ENCODE measurements at places on chromosomes 3 and 15.
A peak's percentile ranks its signal among the peaks of the same experiment; 100 is the strongest.

GRCh38 chr3:23726811-23727548 lies 78.8 kb upstream of the UBE2E1 start:
- DNase-seq, result no peak

- DNase-seq, result no peak
Measured at GRCh38 chr3:38268522-38268921, 2.9 kb downstream of the SLC22A13 start.

- DNase-seq, result no peak
Measured at GRCh38 chr3:39181408-39182335, 10.7 kb downstream of the XIRP1 start.

DNA sequence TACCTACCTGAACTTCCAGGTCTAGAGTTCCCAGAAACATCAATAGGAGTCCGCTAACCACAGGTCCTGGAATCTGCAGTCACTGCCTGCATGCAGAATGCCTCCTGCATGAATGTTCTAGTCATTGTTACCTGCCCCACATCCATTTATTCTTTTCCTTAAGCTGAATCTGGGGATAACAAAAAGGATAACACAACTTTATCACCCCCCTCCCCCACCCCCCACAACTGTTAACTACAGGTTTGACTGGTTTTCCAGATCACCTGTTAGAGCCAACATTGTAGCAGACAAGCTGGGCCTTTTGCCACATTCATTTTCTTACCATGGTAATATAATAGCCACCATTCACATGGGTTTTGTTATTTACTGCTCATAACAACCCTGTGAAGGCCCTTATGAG lies 4.6 kb upstream of the CTSH start:
- DNase-seq, result no peak

DNA sequence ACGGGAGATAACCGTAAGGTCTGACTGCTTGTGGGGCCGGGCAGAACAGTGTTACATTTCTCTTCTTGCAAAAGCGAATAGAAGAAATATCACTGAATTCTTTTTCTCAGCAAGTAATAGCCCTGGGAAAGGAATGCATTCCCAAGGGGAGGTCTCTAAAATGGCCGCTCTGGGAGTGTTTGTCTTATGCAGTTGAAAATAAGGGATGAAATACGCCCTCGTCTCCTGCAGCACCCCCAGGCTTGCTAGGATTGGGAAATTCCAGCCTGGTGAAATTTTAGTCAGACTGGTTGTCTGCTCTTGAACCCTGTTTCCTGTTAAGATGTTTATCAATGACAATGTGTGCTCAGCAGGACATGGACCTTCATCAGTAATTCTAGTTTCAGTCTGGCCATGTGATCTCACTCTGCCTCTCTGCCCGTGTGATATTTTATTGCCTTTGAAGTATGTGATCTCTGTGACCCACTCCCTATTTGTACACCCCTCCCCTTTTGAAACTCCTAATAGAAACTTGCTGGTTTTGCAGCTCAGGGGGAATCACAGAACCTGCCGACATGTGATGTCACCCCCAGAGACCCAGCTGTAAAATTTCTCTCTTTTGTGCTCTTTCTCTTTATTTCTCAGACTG lies 715.6 kb downstream of the ROBO1 start:
- DNase-seq, result no peak

- DNase-seq, result no peak
Measured at GRCh38 chr3:53342353-53342752, 5.0 kb downstream of the DCP1A start.

DNA sequence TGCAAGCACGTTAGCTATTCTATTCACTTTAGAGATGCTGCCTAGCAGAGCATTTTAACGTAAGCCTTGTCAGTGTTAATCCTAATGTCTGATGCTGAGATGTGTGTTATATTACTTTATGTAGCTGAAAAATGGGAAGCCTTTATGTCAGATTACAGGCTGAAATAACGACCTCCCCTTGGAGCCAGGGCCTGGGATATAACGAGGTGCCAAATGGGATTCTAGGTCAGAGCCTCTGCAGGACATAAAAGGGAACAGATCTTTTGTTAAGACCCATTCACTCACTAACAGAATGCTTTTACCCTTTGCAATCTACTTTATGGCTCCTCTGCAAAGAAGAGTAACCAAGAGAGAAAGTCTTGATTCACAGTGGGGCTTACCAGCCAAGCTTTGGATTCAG lies 815.5 kb upstream of the CFAP20DC start:
- no peak for DNase-seq

GRCh38 chr3:173275740-173276139 lies 121.8 kb upstream of the NLGN1 start:
- DNase-seq, result no peak

DNA sequence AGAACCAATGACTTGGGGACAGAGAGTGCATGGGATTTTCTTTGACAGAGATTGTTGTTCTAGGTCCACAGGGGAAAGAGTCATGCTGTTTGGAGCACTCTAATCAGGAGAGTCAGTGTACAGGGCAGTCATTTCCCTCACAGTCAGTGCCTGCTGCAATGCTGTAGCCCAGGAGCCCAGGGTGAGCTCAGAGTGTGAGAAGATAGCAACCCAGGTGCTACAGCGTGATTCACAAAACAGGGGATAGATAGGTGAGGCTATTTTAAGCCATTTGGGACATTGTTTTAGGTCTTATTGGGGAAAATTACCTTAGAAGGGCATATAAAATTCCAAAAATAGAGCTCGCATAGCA lies 37.3 kb downstream of the LNP1 start:
- DNase-seq, result no peak

- peak; percentile 81 for DNase-seq
Measured at GRCh38 chr3:128497305-128498126, 4.5 kb upstream of the GATA2 start.

GRCh38 chr15:73328981-73329380 lies 39.8 kb downstream of the HCN4 start:
- no peak for DNase-seq

GRCh38 chr15:43218908-43219706 lies 1.7 kb downstream of the EPB42 start:
- DNase-seq, result peak; percentile 3

DNA sequence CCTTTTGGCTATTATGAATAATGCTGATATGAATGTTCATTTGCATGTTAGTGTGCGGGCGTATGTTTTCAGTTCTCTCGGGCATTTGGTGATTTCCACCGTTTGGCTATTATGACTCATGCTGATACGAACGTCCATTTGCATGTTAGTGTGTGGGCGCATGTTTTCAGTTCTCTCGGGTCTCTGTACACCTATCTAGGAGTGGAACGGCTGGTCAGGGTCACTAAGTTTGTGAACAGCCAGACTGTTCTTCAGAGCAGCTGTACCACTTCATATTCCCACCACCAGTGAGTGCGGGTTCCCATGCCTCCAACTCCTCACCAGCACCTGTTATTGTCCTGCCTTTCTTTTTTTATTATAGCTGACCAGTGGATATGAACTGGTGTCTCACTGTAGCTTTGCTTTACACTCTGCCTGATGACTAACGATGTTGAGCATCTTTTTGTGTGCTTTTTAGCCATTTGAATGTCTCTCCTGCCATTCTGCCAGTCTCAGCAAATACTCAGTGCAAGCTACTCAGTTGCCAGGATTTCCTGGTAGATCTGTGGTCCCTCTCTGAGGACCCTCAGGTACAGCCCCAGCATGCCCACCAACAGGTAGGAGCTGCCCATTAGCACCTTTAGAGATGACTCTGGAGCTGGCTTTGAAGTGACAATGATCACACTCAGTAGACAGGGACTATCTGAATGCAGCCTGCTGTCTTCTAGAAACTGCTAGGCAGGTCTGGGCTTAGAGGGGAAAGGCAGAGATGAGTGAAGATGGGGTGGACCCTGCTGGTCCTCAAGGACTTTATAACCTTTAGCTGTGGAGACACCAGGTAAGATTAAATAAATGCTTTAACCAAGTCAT lies 141.1 kb downstream of the XXYLT1 start:
- DNase-seq, result no peak

DNA sequence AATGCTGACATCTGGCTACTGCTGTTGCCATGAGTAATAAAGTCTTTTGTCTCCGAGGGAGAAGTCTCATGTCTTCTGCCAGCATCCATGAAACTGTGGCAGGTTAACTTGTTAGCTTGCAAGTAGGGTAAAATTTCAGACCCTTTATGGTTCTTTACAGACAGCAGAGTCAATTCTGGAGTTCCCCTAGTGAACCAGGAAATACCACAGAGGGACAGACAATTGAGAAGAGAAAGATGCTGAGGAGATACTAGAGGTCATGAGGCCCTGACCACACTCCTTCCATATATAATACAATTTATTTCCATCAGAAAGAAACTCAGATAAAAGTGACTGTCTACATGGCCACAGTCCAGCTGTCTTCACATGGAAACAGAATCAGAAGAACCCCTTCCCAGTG lies 38.1 kb downstream of the NMNAT3 start:
- DNase-seq, result no peak

- DNase-seq, result peak; percentile 92
Measured at GRCh38 chr3:197749601-197750395, at the start of gene FYTTD1. FYTTD1 (plus strand) TSS chr3:197749883; CDS start chr3:197749972, 89 bp downstream.

GRCh38 chr3:138326866-138327595 lies 2.6 kb downstream of the NME9 start:
- no peak for DNase-seq

GRCh38 chr3:114675104-114675503 lies 381.3 kb downstream of the TIGIT start:
- no peak for DNase-seq

- no peak for DNase-seq
Measured at GRCh38 chr3:148697306-148698189, at the start of gene AGTR1. AGTR1 (plus strand) TSS chr3:148697903; CDS start chr3:148741036, 43,133 bp downstream.

- DNase-seq, result no peak
Measured at GRCh38 chr3:119937229-119937628, 155.3 kb downstream of the NR1I2 start.

GRCh38 chr3:98778852-98779413 lies 15.8 kb downstream of the ST3GAL6 start:
- no peak for DNase-seq

DNA sequence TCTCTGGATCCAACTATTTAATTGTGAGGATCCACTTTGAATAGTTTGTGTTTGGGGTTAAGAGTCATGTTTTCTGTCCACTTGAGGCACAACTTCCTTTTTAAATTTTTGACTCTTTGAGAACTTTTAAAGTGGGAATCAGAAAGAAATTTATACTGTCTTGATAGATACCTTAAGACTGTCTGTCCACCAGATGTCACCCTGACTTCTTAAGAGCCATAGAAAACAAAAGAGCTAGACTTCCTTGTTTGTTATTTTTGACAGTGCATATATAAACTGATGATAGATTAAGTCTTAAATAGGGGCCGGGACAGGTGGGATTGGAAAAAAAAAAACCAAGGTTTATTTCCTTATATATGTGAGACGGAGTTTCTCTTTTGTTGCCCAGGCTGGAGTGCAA lies 52.1 kb upstream of the WDR72 start:
- DNase-seq, result peak; percentile 41

GRCh38 chr3:171752329-171752728 lies 58.0 kb downstream of the PLD1 start:
- no peak for DNase-seq

- no peak for DNase-seq
Measured at GRCh38 chr3:195612075-195612800, 28.5 kb upstream of the APOD start.

DNA sequence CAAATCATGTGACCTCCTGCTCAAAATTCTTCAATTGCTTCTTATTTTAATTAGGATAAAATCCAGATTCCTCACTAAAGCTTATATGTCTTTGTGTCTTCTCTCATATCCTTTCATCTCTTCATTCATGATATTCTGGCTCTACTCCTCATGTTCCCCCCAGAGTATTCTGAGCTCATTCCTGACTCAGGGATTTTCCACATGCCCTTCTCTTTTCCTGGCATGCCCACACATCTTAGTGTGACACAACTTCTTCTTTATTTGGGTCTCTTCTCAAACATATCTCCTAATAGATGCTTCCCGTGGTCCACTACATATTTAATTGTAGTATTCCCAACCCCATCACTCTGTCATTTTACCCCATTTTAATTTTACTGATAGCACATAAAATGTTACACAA lies 15.2 kb upstream of the MBNL1 start:
- DNase-seq, result no peak

- DNase-seq, result no peak
Measured at GRCh38 chr15:76384409-76384808, 47.8 kb downstream of the ISL2 start.

GRCh38 chr3:132504375-132504933 lies 87.2 kb downstream of the DNAJC13 start:
- DNase-seq, result no peak

- DNase-seq, result no peak
Measured at GRCh38 chr3:43477600-43477999, 144.2 kb downstream of the ANO10 start.

DNA sequence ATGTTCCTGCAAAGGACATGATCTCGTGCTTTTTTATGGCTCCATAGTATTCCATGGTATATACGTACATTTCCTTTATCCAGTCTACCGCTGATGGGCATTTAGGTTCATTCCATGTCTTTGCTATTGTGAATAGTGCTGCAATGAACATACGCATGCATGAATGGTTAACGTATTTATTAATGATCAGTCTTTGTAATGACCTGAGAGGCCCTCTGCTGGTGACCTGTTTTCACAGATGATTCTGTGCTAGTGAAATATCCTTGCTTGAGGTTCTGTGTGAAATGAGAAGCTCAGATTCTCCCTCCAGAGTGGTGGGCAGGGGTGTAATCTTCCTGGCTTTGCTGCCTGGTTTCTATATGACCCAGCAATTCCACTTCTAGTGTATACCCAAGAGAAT lies 160.2 kb upstream of the RASGRP1 start:
- DNase-seq, result no peak

DNA sequence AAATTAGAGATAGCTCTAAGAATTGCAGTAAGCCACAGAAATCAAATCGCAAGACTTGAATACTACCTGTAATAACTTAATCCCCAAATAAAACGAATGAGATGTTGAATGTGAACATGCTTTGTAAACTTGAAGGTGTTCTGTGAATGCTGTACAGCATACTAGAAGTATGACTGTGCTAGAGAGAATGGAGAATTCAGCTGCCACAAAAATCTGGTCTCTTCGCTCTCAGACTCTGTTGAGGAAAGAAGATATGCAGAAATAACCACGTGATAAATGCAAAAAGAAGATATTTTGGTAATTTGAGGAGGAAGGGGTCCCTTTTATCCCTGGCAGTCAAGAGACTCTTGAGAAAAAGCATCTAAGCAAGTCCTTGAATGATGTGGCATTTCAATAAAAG lies 37.3 kb downstream of the ZBTB38 start:
- no peak for DNase-seq

- DNase-seq, result no peak
Measured at GRCh38 chr3:173591401-173591800, 193.9 kb downstream of the NLGN1 start.

- DNase-seq, result no peak
Measured at GRCh38 chr3:153130312-153130977, 31.6 kb upstream of the RAP2B start.

DNA sequence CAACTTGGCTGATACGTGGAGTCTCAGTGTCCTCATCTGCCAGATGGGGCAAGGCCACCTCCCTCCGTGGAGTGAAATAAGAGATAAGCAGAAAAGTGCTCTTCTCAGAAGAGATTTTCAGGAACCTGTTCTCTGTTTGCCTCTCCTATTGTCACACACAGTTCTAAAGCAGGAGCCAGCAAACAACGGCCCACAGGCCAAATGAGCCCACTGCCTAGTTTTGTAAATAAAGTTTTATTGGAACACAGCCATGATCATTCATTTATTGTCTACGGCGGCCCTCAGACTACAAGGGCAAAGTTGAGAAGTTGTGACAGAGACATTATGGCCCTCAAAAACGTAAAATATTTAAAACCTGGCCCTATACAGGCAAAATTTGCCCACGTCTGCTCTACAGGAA lies 256.8 kb upstream of the IGF1R start:
- no peak for DNase-seq

Data from NCI-H1436 (cell line).